Right renal pelvis (tissue), 4 donors: ENCODE measurements at places on chromosomes 11 and 22. TPM values are rescaled to one million over a fixed set of nuclear protein-coding genes. Genes with fewer than 3 reads are reported as not detected.

DNA sequence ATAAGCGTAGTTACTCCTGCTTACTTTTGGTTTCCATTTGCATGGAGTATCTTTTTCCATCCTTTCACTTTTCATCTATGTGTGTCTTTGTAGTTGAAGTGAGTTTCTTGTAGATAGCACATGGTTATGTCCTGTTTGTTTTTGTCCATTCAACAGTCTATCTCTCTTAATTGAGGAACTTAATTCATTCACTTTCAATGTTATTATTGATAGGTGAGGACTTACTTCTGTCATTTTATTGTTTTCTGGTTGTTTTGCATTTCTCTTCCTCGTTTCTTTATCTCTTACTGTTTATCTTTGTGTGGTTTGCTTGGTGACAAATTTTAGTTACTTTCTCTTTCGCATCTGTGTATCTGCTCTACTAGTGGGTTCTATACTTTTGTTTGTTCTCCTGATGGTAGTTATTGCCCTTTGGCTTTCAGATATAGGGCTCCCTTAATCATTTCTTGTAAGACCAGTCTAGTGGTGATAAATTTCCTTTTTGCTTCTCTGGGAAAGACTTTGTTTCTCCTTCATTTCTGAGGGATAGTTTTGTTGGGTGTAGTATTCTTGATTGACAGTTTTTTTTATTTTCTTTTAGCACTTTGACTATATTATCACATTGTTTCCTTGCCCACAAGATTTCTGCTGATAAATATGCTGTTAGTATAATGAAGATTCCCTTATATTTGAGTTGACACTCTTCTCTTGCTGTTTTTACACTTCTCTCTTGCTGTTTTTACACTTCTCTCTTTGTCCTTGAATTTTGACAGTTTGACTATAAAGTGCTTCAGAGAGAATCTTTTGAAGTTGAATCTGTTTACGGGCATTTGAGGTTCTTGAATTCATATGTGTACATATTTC lies 9.0 kb upstream of the RAG1 start:
- no peak for DNase-seq

- DNase-seq, result no peak
Measured at GRCh38 chr22:17694752-17695151, 56.2 kb downstream of the BCL2L13 start.

GRCh38 chr11:116731821-116732220 lies 41.0 kb downstream of the BUD13 start:
- DNase-seq, result no peak

- no peak for DNase-seq
Measured at GRCh38 chr11:110235966-110236365, 60.4 kb downstream of the RDX start.

- peak; percentile 56 for DNase-seq
Measured at GRCh38 chr11:78645226-78646202, 70.8 kb upstream of the NARS2 start.

DNA sequence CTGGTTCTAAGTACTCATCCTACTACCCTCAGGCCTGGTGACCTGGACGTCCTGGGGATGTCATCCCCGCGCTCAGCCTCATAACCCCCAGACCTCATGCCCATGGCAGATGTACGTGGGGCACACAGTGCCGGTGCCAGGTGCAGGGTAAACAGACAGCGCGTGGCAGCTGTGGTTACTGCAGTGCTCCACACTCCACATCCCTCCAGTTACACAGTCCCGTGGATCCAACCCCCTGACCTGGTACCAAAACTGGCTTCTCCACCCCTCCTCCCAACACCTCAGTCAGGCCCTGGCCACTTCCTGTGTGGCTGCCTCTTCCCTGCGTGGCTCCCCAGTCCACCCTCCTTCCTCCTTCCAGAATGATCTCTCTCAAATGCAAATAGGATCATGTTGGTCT lies 95.2 kb downstream of the DSCAML1 start:
- DNase-seq, result no peak

GRCh38 chr11:72594493-72595291 lies 79.5 kb downstream of the PDE2A start:
- no peak for DNase-seq

GRCh38 chr22:25518000-25518663 lies 46.3 kb upstream of the GRK3 start:
- DNase-seq, result no peak

DNA sequence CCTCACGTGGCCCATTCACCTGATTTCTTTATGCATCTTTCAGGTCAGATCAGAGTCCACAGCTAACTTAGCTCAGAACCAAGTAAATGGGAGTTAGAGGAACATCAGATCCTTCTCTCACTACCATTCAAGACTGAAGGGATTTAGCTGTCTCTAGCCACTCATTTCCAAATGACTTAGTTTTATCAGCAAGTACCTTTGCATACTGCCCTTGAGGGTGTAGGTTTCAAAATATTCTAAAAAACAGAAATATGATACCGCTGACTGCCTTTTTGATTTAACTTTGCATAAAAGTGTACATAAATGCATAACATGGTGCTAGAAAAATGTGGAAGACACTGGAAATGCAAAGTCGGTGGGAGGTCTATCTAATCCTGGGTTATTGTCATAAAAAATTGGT lies 500.6 kb upstream of the CHORDC1 start:
- DNase-seq, result no peak

DNA sequence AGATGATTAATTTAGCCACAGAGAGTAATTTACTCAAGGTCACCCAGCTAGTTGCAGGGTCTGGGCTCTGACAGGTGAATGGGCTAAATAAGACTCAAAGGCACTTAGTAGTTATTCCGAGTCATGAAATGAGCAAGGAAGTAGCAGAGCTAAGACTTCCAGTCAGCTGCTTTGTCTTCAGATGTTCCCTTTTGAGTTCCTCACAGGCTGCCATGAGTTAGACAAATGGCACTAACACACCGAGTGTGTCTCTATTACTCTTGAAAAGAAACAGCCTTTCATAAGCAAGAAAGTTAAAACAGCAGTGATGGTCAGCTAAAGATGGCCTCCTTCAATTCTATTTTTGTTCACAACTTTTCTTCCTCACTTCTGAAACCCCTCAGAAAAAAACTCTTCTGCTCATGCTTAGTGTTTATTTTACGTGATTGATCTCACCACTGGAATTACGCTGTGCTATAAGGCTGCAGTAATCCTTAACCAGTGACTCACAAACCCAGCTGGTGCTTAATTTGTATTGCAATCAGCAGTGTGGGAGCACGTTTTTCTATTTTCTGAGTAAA lies 389.1 kb downstream of the AASDHPPT start:
- DNase-seq, result no peak

GRCh38 chr11:9344061-9344680 lies 29.8 kb upstream of the TMEM41B start:
- no peak for DNase-seq

GRCh38 chr22:45891996-45892621 lies 84.9 kb downstream of the WNT7B start:
- DNase-seq, result no peak

- peak; percentile 75 for DNase-seq
Measured at GRCh38 chr22:35477911-35478582, 62.6 kb upstream of the RASD2 start.

DNA sequence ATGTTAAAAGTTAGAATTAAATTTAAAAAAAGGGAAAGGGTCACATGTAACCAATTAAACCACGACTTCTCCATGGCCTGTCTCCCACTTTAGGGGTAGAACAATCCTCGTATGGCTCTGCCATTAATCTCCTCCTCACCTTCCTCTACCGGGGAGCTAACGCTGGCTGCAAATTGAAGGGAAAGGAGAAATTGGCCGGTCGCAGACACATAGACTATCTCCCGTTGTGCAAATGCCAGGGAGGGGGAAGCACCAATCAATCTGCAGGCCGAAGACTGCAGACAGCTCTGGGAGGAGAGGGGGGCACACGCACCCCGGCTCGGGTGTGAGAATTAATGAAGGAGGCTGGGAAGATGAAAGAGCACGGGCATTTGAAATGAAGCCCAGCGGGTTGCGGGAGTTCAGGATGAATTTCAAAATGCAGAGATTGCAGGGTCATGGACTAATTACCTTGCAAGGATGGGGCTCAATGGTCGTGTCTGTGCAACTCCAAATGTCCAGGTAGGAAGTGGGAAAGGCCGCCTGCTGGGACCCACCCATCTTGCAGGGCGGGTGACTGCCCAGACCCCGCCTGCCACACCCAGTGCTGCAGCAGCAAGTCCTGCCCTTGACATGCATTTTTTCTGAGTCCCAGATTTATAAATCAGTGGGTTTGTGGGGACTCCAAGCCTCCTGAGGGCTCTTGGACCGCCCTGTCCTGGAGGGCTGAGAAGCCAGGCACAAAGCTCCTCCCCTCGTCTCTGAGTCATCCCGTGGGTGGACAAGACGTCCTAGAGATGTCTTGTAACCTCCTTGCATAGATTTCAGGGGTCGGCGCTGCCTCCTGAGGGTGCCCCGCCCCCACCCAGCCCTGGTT lies 534.2 kb downstream of the TBC1D22A start:
- DNase-seq, result no peak

DNA sequence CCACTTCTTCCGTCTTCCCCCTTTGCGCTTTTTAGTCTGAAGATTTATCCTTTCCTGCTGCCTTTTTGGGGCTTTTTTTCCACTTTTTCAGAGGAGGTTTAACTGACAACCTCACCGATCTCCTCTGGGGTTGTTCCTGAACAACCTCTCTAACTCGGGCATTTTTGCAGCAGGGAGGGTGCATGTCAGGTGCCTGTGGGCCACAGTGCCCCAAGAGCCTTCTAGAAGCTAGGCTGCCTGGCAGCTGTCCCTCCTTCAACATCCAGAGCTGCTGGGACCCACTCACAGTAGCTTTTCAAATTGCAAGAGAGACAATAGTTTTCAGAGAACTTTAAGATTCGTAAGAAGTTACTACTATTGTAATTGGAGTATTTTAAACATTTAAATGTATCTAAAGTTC lies 1112.4 kb upstream of the CNTN5 start:
- DNase-seq, result no peak

DNA sequence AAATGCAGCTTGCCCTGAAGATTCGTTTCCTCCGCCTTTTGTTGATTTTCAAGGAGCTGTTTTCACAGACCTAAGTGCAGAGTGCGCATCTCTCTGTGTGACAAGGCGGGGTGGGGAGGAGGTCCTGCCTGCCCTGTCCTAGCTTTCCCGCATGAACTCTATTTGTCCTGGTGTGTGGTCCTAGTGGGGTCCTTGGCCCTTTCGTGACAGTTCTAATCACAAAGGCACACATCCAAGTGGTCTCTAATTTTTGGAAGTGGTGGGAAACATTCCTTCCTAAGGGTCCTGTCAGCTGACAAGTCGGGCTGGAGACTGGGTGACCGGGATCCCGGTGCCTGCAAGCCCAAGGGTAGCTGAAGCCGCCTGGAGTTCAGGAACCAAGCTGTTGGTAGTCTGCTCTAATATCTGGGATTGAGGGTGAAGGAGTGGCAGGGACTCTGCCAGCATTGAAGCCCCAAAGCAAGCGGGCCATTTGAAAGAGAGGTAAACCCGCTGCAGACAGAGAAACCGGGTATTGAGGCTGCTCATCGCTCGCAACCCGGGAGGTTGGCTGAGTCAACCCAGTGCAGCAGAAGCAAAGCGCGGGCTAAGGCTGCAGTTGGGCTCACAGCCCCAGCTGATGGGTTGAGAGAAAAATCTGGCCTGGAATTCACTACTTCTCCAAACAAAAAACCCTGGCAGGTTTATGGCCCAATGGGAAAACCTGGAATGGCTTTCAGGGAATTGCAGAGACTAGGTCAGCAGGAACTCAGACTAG lies 28.1 kb upstream of the FBXO3 start:
- peak; percentile 39 for DNase-seq

- DNase-seq, result no peak
Measured at GRCh38 chr22:42992886-42993479, 22.0 kb downstream of the PACSIN2 start.

- DNase-seq, result no peak
Measured at GRCh38 chr11:28231475-28231874, 123.3 kb downstream of the METTL15 start.

- no peak for DNase-seq
Measured at GRCh38 chr22:41539146-41540005, 4.9 kb downstream of the POLR3H start.

LBHD1 gene
- polyA plus RNA-seq, result 3.3 TPM

CACNA1I gene
- polyA plus RNA-seq, result 0.08 TPM

TENM4 gene
- 20.1 TPM for polyA plus RNA-seq

KDELR3 gene
- polyA plus RNA-seq, result 15.2 TPM

PANX2 gene
- polyA plus RNA-seq, result 1.5 TPM

SCUBE2 gene
- 6.9 TPM for polyA plus RNA-seq
